ENCODE measurements at places on chromosomes 1 and 21. TPM values are rescaled to one million over a fixed set of nuclear protein-coding genes. Genes with fewer than 3 reads are reported as not detected.

PLA2G5 gene
- not detected for total RNA-seq

AGT gene
- total RNA-seq = 6.3 TPM

DMBX1 gene
- total RNA-seq = not detected

MSH4 gene
- total RNA-seq = 0.20 TPM

PLPPR4 gene
- total RNA-seq = 0.29 TPM

MFN2 gene
- total RNA-seq = 61.9 TPM

ST6GALNAC3 gene
- 6.5 TPM for total RNA-seq

PTPN7 gene
- not detected for total RNA-seq

SPATA46 gene
- total RNA-seq = not detected

CRB1 gene
- 7.3 TPM for total RNA-seq

RGS4 gene
- total RNA-seq = 31.6 TPM

PPIAL4G gene
- 0.61 TPM for total RNA-seq

RRP1B gene
- total RNA-seq = 41.2 TPM

ECE1 gene
- 36.1 TPM for total RNA-seq

IGFN1 gene
- 1.9 TPM for total RNA-seq

HES2 gene
- total RNA-seq = 54.6 TPM

PTAFR gene
- total RNA-seq = 0.54 TPM

OR2L13 gene
- not detected for total RNA-seq

Data from glutamatergic neuron (in vitro differentiated cells).